ENCODE measurements at places on chromosomes 5 and 9. TPM values are rescaled to one million over a fixed set of nuclear protein-coding genes. Genes with fewer than 3 reads are reported as not detected.

GRCh38 chr5:113776168-113776567 is 262.7 kb downstream of the YTHDC2 start:
- no peak for DNase-seq

DNA sequence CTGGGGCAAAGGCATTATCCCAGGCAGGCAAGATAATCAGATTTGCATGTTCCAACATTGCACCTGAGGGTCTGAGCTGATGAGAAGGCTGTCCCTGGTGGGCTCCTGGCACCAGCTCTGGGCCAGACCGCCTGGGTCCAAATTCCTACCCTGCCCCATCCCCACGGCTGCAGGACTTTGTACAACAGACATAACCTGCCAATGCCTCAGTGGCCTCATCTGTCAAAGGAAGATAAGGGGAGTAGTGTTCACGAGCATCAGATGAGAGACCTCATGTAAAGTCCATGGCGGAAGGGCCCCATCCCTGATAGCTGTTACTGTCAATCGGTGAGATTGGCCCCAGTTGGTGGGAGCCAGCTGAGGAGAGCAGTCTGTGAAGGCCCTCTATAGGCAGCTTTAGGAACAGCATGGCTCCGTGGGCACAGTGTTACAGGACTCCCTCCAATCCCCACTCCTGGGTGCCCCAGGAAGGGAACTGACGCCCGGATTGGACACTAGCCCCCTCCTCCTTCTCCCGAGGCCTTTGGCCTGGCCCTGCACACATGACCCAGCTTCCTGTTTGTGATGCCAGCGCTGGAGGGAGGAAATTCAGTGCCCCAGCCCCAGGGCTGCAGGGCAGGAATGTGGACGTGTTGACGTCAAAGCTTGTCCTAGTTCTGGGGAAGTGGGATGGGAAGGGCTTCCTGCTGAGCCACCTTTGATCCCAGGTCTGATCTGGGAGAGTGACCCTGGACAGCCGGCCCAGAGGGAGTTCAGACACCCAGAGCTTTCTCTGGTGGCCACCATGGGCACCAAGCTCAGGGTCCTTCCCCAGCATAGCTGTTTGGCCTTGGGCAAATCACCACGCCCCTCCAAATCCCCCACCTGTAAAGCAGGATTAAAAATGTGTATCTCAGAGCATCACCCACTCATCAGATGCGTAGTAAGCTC is 56.2 kb downstream of the DUSP1 start:
- DNase-seq = peak; percentile 75

- peak; percentile 46 for DNase-seq
These were observed 150.6 kb downstream of the ERCC6L2 start for GRCh38 chr9:96025995-96026602.

DNA sequence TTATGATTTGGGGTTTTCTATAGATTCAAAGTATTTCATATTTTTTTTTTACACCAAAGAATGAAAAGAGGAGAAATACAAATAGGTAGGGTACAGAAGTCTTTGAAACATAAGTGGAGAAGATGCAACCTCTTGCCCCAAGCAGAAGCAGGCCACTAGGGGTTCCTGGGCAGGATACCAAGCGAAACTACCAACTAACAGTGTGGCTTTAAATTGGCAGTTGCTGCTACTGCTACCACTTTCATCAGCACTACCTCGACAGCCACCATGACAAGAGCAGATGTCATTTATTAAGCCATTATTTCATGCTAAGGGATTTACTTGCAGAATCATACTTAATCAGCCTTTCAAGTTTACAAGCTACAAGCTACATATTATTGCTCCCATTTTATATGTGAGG is 288.1 kb downstream of the NR3C1 start:
- DNase-seq = no peak

DNA sequence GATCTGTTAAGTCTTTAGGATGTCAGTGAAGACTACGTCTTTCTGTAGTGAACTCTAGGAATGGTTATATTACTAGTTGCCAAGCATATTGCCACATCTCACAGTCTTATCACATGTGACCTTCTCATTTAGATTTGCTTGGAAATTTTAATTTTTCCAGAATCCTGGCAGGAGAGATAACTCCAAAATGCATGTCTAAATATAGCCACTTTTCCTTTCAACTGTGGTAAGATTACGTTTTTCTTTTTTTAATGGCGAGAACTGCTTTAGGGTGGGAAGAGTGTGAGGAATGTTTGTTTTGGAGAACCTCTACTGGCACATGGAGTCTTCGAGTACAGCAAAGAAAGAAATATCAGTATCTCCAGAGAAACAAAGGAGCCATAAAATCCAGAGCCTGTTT is 91.7 kb upstream of the ADAMTSL1 start:
- DNase-seq = no peak

DNA sequence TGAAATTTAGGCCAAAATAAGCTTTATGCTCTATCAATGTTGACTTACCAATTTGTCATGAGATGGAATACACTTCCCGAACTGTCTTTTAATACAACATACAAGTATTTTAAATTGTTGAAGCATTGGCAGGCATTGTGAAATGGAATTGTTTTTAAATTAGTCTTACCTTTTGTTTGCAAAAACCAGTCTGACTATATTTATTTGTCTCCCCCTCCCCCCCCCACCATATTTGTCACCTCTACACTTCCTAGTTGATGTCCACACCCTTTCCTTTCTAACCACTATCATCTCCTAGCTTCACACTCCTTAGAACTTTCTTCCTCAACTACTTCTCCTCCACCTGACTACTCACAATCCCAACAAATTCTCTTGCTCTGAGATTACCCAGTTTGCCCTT is 40.9 kb downstream of the FAF2 start:
- no peak for DNase-seq

- no peak for DNase-seq
These were observed 143.7 kb upstream of the SLC30A5 start for GRCh38 chr5:68950125-68950524.

GRCh38 chr9:136977223-136977622 is at the start of gene PTGDS:
Gene PTGDS (plus strand): TSS chr9:136977504. CDS start chr9:136977579, 75 bp downstream.
- DNase-seq = no peak

- DNase-seq = no peak
These were observed 81.9 kb downstream of the DMRTA1 start for GRCh38 chr9:22528485-22528884.

- DNase-seq = no peak
These were observed 48.8 kb downstream of the HABP4 start for GRCh38 chr9:96498796-96499195.

GRCh38 chr5:134769206-134769605 is 10.6 kb downstream of the DDX46 start:
- DNase-seq = no peak

GRCh38 chr5:127031147-127031862 is 947 bp upstream of the MARCHF3 start:
- peak; percentile 40 for DNase-seq

- no peak for DNase-seq
These were observed 426.8 kb upstream of the CTNND2 start for GRCh38 chr5:12330993-12331588.

DNA sequence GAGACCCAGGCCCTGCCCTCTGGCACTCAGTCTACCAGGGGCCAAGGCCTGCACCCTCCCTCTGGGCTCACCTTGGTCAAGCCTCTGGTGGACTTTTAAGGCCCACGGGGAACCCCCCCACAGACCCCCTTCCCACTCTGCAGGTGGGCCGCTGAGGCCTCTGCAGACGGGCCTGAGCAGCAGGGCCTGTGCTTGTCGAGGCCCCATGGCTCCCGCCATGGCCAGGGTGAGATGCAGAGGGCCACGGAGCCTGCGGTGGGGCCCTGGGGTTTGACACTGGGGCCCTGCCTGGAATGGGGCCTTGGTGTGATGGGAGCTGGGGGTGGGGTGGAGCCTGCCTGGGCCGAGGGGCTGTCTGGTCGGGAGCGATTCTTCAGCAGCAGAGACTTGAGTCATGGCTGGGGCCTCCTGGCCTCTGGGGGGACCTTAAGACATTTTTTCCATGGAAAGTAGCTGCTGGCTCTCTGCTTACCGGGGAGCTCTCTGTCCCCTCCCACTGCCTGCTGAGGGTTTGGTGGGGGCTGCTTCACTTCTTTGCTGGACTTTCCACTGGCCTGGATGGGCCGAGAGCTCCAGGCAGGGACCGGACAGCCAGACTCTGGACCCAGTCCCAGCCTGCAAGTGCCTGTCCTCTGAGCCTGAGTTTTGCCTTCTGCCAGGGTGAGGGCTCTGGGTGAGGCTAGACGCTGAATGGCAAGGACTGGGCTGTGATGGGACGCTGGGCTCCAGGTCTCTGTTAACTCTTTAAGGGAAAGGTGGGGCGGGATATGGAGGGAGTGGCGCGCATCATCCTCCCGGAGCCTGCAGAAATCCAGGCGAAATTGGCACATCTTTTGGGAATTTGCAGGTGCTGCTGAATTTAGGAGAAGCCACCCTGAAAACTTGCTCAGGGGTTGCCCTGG is 132.2 kb downstream of the RXRA start:
- no peak for DNase-seq

DNA sequence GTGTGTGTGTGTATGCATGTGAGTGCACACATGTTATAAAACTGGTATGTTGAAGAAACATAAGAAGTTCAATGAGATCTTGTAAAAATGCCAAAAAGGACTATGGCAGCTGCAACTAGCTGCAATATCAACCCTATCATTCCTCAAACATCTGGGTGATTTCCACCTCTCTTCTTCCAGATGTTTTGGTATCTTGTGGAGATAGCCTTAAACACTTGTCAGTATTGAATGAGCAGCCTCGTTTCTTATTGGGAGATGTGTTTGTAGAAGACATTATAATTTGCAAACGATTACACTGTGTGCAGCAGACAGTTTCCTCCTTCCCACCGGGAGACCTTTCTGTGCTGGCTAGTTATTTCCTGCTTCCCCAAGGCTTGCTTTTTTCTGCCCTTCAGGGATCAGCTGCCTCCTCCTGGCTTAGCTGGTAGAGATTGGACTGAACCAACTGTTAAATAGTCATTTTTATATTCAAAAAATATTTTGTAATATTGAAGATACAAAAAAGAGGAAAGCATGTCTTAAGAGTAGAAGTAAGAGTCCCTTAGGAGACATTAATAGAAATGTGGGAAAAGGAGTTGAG is 168.4 kb upstream of the MPDZ start:
- DNase-seq = no peak

Gene SNAPC4
- total RNA-seq = 12.3 TPM

Gene SLC6A19
- not detected for total RNA-seq

Gene GCNT4
- total RNA-seq = 2.4 TPM

Gene SLC6A7
- not detected for total RNA-seq

Measured in activated naive CD4-positive, alpha-beta T cell treated with anti-CD3 and anti-CD28 coated beads for 36 hours (primary cell).